Ascending aorta (tissue), 2 donors: ENCODE measurements at places on chromosomes 2 and 18. TPM values are rescaled to one million over a fixed set of nuclear protein-coding genes. Genes with fewer than 3 reads are reported as not detected.

GRCh38 chr2:40401896-40402295 is 50.0 kb downstream of the SLC8A1 start:
- no peaks in the 10 kb centered on the region for H3K36me3 ChIP-seq
- H3K27ac ChIP-seq = no peak overlapping the region
- no peak overlapping the region for H3K4me3 ChIP-seq
- no peak for DNase-seq
- H3K27me3 ChIP-seq = no peaks in the 10 kb centered on the region
- H3K4me1 ChIP-seq = peaks cover 4% of the 10 kb centered on the region

GRCh38 chr2:12313445-12314126 is 403.1 kb upstream of the TRIB2 start:
- H3K27me3 ChIP-seq = no peaks in the 10 kb centered on the region
- no peaks in the 10 kb centered on the region for H3K36me3 ChIP-seq
- peaks cover 7% of the 10 kb centered on the region for H3K4me1 ChIP-seq
- H3K27ac ChIP-seq = no peak overlapping the region
- DNase-seq = no peak

GRCh38 chr18:59744271-59744721 is 47.1 kb upstream of the CCBE1 start:
- no peaks in the 10 kb centered on the region for H3K36me3 ChIP-seq
- DNase-seq = no peak
- no peak overlapping the region for H3K27ac ChIP-seq

GRCh38 chr2:100124761-100125160 is 17.6 kb downstream of the AFF3 start:
- no peaks in the 10 kb centered on the region for H3K4me1 ChIP-seq
- no peak overlapping the region for H3K27ac ChIP-seq
- no peaks in the 10 kb centered on the region for H3K27me3 ChIP-seq

GRCh38 chr2:70536517-70537055 is 17.0 kb downstream of the TGFA start:
- no peak overlapping the region for H3K27ac ChIP-seq
- DNase-seq = no peak
- H3K4me1 ChIP-seq = no peaks in the 10 kb centered on the region
- H3K36me3 ChIP-seq = no peaks in the 10 kb centered on the region
- no peaks in the 10 kb centered on the region for H3K27me3 ChIP-seq

GRCh38 chr2:46960618-46961017 is 45.0 kb upstream of the MCFD2 start:
- no peak for DNase-seq
- H3K36me3 ChIP-seq = peaks cover 57% of the 10 kb centered on the region
- peaks cover 33% of the 10 kb centered on the region for H3K4me1 ChIP-seq
- no peak overlapping the region for H3K27ac ChIP-seq
- H3K27me3 ChIP-seq = no peaks in the 10 kb centered on the region

DNA sequence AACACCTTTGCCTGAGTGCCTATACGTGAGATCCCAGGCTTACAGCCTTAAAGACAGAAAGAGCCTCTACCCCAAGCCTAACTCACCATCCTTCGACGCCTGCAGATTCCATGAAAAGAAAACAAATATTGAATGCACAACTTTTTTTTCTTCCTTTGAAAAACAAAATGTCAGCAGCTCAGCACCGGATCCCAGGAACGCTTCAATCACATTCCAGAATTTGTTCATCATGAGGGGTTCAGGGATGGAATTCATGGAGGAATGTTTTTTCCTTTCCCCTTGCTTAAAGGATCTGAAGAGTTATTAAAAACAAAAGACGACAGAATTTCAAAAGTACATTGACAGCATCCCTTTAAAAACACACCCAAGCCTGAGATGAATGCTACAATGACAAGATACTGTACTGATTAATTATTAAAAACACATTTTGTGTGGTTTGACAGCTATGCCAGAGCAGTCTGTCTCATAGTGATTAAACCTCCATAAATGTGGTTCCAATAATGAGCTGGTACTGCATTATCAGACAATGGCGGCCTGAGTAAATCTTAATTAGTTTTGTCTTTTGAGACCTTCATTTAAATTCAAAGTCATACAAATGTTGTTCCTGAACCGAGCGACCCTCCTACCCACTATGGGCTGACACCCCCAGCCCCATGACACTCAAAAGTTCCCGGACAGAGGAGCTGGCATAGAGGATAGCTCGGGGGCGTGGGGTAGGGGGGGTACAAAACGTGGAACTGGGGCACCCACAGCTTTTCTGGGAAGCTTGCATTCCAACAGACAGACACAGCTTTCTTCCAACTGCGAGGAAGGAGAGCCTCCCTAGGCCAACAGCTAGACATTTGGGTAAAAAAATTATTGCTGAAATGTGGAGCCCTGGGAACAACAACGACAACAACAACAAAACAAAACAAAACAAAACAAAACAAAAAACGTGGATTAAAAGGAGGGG is 227.5 kb downstream of the TTC32 start:
- no peaks in the 10 kb centered on the region for H3K27me3 ChIP-seq
- no peaks in the 10 kb centered on the region for H3K36me3 ChIP-seq
- no peak overlapping the region for H3K27ac ChIP-seq
- H3K4me3 ChIP-seq = no peak overlapping the region

- H3K27ac ChIP-seq = no peak overlapping the region
- H3K4me3 ChIP-seq = no peak overlapping the region
- H3K27me3 ChIP-seq = no peaks in the 10 kb centered on the region
- DNase-seq = no peak
- H3K36me3 ChIP-seq = no peaks in the 10 kb centered on the region
Observed at GRCh38 chr2:231996797-231997540, 35.5 kb downstream of the DIS3L2 start.

- H3K36me3 ChIP-seq = peaks cover 6% of the 10 kb centered on the region
- H3K27ac ChIP-seq = peak overlapping the region; percentile 95
- H3K27me3 ChIP-seq = no peaks in the 10 kb centered on the region
- H3K4me3 ChIP-seq = peak overlapping the region; percentile 91
- DNase-seq = no peak
Observed at GRCh38 chr2:227325839-227326195, 766 bp downstream of the MFF start.

Gene RGPD5
- 4.2 TPM for total RNA-seq

Gene ARL4C
- total RNA-seq = 18.8 TPM

Gene ANKRD30BL
- not detected for total RNA-seq
